Osteoblast (primary cell): ENCODE measurements at places on chromosomes 1 and 21. TPM values are rescaled to one million over a fixed set of nuclear protein-coding genes. Genes with fewer than 3 reads are reported as not detected.

DNA sequence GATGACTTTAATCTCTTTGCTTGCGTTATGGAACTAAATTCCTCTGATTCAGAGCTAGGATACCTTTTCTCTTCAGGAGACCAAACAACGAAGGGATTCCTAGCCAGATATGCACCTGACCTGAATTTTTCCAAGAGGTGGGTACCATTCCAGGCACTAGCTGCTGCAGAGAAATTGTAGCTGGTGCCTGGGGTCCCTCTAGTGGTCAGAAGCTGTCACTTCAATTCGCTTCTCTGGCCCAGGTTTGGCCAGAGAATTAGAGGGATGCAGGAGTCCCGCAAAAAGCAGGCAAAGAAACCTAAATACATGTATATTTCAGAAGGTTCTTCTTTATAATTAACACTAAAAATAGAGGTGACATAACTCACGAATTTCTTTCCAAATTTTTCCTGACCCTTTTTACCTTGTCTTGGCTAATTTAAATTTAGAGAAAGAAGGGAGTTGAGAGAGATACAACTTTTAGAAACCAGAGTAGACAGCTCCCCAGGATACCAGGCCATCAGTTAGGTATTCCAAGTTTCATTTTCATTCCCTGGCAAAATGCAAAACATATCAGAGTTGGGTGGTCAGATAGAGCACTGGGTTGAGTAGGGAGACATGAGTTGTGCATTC, 9.6 kb downstream of the ACKR1 start:
- H3K4me1 ChIP-seq, result peaks cover 2% of the 10 kb centered on the region
- peaks cover 3% of the 10 kb centered on the region for H3K27me3 ChIP-seq
- DNase-seq, result peak; percentile 83
- no peak overlapping the region for H3K27ac ChIP-seq
- H3K36me3 ChIP-seq, result no peaks in the 10 kb centered on the region
- H3K4me3 ChIP-seq, result no peak overlapping the region

- no peak for DNase-seq
- peaks cover 7% of the 10 kb centered on the region for H3K27me3 ChIP-seq
- H3K4me3 ChIP-seq, result peak overlapping the region; percentile 12
- no peaks in the 10 kb centered on the region for H3K4me1 ChIP-seq
Observed at GRCh38 chr1:53470584-53470983, 11.4 kb downstream of the DMRTB1 start.

DNA sequence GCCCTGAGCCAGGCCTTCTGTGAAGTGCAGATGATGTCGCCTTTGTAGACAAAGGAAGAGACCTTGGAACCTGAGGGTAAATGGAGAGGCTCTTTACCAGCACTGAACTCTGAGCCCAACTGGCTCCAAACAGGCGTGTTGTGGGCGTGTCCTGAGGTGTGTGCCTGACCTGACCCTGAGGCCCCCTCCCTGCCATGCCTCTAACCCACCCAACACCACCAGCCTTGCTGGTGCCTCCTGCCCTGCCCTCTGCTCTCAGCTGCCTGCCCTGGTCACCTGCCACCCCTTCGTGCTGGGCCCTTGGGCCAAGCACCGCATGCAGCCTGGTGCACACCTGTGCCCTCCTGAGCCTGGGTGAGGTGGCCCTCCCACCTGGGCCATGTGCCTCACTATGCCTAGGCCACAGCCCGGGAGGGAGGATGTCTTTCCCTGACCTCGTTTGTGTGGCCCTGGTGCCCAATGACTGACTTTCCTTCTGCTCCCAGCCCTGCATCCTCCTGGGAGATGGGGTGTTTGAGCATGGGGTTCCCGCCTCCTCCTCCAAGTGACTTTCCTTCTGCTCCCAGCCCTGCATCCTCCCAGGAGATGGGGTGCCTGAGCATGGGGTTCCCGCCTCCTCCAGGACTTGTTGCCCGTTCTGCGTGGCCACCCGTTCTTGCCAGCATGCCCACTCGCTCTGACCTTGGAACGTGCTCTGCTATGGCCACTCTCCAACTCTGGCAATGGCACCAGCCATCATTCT, 157.0 kb downstream of the PCBP3 start:
- no peaks in the 10 kb centered on the region for H3K36me3 ChIP-seq
- H3K27me3 ChIP-seq, result peaks cover 4% of the 10 kb centered on the region
- no peak overlapping the region for H3K27ac ChIP-seq
- no peak overlapping the region for H3K4me3 ChIP-seq

DNA sequence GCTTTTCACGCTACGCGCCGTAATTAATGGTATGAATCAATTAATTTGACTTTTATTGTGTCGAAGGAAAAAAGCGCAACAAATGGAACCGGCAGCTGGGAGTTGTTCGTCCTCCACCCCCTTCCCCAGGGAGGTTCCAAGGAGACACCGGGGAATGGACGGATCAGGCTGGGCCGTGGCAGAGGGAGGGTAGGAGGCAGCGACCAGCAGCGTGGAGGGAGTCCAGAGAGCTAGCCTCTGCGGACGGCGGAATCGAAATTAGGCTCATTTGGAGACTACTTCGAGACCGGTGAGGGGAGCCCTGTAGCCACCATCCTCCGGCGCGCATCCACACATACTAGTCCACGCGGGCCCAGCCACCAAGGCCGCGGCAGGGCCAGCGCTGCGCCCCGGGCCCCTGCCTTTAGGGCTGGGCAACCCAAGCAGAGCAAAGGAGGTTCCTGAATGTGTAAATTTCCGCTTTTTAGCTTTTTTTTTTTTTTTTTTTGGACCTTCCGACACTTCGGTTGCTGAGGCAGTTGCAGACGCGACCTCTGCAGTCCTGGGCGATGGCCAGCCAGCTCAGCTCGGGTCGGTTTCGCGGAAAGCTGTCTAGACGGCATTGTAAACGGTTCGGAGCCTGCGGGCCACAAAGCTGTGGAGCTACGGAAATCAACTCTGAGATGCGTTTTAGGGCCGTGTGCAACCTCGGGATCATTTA, 2.2 kb upstream of the FOXD3 start:
- H3K4me3 ChIP-seq, result no peak overlapping the region
- peaks cover 98% of the 10 kb centered on the region for H3K27me3 ChIP-seq
- peaks cover 2% of the 10 kb centered on the region for H3K4me1 ChIP-seq

- H3K27ac ChIP-seq, result no peak overlapping the region
- H3K27me3 ChIP-seq, result no peaks in the 10 kb centered on the region
- H3K4me3 ChIP-seq, result no peak overlapping the region
- peaks cover 20% of the 10 kb centered on the region for H3K4me1 ChIP-seq
- no peaks in the 10 kb centered on the region for H3K36me3 ChIP-seq
- DNase-seq, result no peak
Observed at GRCh38 chr1:58934706-58935105, 150.9 kb upstream of the JUN start.

GRCh38 chr1:169595764-169596711, 9.8 kb upstream of the F5 start:
- H3K27me3 ChIP-seq, result peaks cover 3% of the 10 kb centered on the region
- no peak overlapping the region for H3K4me3 ChIP-seq
- no peak overlapping the region for H3K27ac ChIP-seq
- DNase-seq, result no peak
- H3K36me3 ChIP-seq, result no peaks in the 10 kb centered on the region

DNA sequence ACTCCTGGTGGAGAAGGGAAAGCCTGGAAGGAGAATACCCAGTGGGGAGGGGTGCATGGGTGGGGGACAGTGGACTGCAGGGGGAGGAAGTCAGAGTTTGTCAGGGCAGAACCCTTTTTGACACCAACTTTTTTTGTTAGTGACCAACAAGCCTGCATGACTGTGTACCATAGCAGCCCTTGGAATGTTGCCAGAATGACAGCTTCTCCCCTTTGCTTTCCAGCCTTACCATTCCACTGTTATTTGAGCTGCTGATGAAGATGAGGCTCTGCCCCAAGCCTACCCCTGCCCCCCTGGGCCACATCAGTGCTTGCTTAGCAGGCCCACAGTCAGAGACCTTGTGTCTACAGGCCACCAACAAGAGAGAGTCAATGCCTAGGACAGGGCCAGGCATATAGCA, 341.2 kb downstream of the HHAT start:
- H3K4me1 ChIP-seq, result no peaks in the 10 kb centered on the region
- H3K4me3 ChIP-seq, result no peak overlapping the region
- no peaks in the 10 kb centered on the region for H3K27me3 ChIP-seq
- H3K27ac ChIP-seq, result no peak overlapping the region
- H3K36me3 ChIP-seq, result no peaks in the 10 kb centered on the region

- H3K27ac ChIP-seq, result no peak overlapping the region
- no peaks in the 10 kb centered on the region for H3K36me3 ChIP-seq
- no peak for DNase-seq
- no peaks in the 10 kb centered on the region for H3K27me3 ChIP-seq
Observed at GRCh38 chr1:193431265-193431977, 245.0 kb upstream of the B3GALT2 start.

DNA sequence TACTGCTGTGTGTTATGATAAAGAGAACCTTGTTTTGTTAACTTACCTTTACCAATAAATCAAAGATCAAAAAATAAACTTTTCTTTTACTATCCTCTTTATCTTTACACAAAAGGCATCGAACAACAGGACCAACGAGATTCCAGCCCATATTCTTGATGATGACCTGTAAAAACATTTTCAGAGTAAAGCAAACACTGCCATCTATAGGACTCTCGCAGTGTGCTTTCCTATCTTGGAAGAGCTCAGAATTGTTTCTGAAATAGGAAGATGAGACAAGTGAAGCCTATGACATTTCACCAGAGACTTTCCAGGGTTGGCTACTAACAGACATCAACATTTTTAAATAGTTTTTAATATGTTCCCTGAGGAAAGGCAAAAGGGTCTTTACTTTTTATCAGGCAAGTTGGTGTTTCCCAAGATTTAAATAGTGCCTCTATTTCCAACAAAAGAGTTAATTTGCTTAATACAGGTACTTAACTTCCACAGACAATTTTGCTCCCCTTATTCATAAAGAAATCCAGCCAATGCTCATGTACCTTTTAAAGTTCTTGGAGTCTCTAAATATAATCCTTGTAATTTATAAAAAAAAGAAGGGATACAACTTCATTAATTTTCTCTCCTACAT, 7.3 kb downstream of the GLMN start:
- no peak for DNase-seq
- H3K4me3 ChIP-seq, result no peak overlapping the region
- no peaks in the 10 kb centered on the region for H3K4me1 ChIP-seq

GRCh38 chr1:14062669-14063068, 362.7 kb downstream of the PRDM2 start:
- H3K27ac ChIP-seq, result no peak overlapping the region
- DNase-seq, result no peak
- no peaks in the 10 kb centered on the region for H3K36me3 ChIP-seq
- H3K27me3 ChIP-seq, result no peaks in the 10 kb centered on the region
- no peak overlapping the region for H3K4me3 ChIP-seq
- no peaks in the 10 kb centered on the region for H3K4me1 ChIP-seq

GRCh38 chr1:95061445-95062006, 11.2 kb downstream of the ALG14 start:
- H3K4me3 ChIP-seq, result no peak overlapping the region
- DNase-seq, result no peak
- no peak overlapping the region for H3K27ac ChIP-seq
- H3K4me1 ChIP-seq, result no peaks in the 10 kb centered on the region
- H3K36me3 ChIP-seq, result no peaks in the 10 kb centered on the region

DNA sequence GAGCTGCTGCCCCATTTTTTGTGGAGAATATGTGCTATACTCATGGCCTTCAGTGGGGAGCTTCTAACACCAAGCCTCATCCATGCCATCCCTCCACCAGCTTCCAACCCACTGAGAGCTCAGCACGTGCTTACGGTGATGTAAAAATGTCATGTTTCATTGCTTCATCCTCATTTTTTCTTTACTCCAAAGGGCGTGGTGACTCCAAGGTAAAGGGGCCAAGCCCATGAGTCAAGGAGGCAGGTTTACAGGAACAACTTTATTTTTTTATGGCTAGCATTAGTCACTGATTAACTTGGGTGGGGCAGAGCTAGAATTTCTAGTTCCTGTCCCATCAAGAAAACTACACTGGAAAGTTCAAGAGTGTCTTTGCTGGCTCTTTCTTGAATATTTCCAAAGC, at the start of gene C1orf226:
Gene C1orf226 (plus strand): TSS at position 346 of the 400 bp plus-strand sequence. CDS start 174 bp downstream, outside the sequence.
- no peak within 1 kb of the TSS for H3K27ac ChIP-seq
- H3K4me1 ChIP-seq, result no peaks in the 10 kb centered on the region
- no peak within 1 kb of the TSS for H3K4me3 ChIP-seq
- H3K36me3 ChIP-seq, result no peaks in the 10 kb centered on the region
- peaks cover 4% of the 10 kb centered on the region for H3K27me3 ChIP-seq
- no peak for DNase-seq

DNA sequence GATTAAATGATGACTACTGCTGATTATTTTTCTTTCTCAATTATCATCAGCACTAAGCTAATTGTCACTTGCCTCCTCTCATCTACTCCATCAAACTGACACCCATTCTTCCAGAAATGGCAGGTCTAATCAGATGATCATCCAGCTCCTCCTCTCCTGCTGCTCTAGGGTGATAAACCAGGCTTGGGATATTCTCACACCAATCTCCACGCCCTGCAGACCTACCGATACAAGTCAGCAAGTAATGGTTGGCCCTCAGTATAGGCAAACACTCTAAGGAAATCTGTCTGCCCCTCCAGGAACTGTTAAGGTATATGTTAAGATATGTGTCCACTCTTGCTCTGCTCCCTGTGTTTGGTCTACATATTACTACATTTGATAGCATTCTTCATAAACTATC, 36.3 kb upstream of the C1orf21 start:
- H3K4me1 ChIP-seq, result no peaks in the 10 kb centered on the region
- no peaks in the 10 kb centered on the region for H3K36me3 ChIP-seq
- peaks cover 21% of the 10 kb centered on the region for H3K27me3 ChIP-seq
- no peak overlapping the region for H3K27ac ChIP-seq
- DNase-seq, result no peak

DNA sequence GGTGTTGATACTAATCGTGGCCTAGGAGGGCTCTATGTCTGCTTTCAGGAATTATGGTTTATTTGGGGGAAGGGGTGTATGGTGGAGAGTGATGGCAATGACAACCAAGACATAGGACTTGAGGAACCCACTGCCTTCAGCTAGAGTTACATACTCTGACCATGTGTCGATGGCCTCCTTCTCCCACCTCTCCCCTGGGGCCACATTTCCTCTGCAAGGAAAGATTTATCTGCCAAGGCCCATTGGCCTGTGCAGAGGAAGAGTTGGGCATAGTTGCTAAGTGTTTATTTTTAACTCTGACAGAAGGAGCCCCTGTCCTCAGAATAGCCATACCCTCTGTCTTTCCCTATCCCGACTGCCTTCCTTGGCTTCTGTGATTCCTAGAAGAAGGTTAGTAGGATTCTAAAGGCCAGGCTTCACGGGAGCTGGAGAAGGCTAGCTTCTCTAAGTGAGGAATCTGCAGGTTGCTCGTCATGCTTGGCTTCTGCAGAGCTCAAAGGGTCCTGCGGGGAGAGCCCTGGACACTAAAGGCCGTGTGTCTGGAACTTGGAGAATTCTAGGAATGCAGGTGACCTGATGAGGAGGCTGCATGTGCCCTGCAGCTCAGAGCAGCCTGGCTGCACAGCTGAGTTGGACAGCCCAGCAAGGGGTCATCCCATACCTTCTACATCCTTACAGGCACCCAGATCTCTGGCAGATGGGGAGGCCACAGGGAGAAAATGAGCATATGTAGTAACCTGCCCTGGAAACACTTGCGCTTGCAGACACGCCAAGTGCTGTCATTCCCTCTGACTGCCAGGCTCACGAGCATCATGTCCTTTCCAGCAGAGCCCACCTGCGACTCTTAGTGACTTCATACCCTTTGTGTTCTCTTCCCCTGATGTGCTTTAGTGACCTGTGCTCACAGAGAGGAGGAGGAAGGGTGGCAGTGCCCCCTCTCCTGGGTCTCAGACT, 9.7 kb downstream of the MAPKAPK2 start:
- no peaks in the 10 kb centered on the region for H3K27me3 ChIP-seq
- H3K4me3 ChIP-seq, result peak overlapping the region; percentile 16
- H3K36me3 ChIP-seq, result peaks cover 20% of the 10 kb centered on the region
- no peak for DNase-seq
- peaks cover 50% of the 10 kb centered on the region for H3K4me1 ChIP-seq

Gene PCP4
- total RNA-seq, result not detected in 2 replicates

Gene SELP
- not detected in 2 replicates for total RNA-seq

Gene UTP11
- total RNA-seq, result 38.7 and 39.8 TPM in 2 replicates

Gene GJA5
- total RNA-seq, result 0.29 TPM in 1 of 2 replicates, not detected in the other
